ENCODE measurements at places on chromosomes 3 and 15.

DNA sequence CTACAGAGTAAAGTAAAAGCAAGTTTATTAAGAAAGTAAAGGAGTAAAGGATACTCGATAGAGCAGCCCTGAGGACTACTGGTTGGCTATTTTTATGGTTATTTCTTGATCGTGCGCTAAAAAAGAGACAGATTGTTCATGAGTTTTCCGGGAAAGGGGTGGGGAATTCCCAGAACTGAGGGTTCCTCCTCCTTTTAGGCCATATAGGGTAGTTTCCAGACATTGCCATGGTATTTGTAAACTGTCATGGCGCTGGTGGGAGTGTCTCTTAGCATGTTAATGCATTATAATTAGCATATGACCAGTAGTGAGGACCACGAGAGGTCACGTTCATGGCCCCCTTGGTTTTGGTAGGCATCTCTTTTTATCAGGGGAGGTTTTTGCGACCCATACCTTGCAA lies 213.1 kb downstream of the OSBPL10 start:
- DNase-seq, result no peak

GRCh38 chr3:181987736-181988135 lies 276.0 kb downstream of the SOX2 start:
- no peak for DNase-seq

DNA sequence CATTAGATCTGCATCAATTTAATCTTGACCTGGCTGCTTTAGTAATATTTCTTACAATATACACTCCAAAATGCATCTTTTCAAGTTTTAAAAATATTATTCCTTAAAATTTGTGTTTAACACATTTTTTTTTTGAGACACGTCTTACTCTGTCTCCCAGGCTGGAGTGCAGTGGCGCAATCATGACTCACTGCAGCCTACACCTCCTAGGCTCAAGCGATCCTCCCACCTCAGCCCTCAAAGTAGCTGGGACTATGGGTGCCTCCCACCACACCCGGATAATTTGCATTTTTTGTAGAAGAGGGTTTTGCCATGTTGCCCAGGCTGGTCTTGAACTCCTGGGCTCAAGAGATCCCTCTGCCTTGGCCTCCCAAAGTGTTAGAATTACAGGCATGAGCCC lies 73.6 kb downstream of the ETV5 start:
- DNase-seq, result no peak

GRCh38 chr15:32643907-32644445 lies 2.5 kb downstream of the SCG5 start:
- DNase-seq, result no peak

DNA sequence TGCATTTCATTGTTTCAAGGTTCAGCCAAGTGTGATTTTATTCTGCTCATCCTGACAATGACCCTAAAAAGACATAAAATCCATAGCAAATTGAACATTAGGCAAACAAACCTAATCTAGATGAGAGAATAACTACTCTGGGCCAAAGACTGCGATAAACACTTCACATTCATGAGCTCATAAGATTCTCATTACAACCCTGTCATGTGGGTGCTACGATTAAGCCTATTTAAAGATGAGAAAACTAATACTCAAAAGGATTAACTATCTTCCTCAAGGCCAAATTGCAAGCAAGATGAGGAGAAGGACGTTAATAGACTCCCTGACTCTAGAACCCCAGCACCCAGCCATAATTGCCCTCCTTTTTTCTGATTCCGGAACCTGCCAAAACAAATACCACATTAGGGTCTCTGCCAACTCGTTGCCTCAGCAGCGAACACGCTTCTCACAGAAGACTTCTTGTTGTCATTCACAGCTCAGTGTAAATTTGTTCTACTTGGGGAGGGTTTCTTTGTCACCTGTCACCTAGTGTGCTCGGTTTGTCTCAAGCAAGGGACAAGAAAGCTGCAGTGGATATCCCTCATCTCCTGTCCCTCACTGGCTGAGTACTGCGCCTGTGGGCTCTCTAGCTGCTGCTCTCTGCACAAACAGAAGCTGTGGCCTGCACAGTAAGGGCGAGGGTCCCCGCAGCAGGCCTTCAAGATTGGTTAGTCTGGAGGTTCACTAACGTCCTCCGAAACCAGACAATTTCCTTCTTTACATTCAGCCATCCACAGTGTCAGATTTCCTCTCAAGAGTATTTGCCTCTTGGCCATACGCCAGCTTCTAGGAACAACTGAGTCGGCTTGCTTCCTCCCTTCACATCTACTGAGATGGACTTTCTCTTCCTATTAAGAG lies 200.0 kb upstream of the UBE2E2 start:
- DNase-seq, result no peak

- DNase-seq, result no peak
These were observed 5.6 kb upstream of the FEM1B start for GRCh38 chr15:68271854-68272471.

DNA sequence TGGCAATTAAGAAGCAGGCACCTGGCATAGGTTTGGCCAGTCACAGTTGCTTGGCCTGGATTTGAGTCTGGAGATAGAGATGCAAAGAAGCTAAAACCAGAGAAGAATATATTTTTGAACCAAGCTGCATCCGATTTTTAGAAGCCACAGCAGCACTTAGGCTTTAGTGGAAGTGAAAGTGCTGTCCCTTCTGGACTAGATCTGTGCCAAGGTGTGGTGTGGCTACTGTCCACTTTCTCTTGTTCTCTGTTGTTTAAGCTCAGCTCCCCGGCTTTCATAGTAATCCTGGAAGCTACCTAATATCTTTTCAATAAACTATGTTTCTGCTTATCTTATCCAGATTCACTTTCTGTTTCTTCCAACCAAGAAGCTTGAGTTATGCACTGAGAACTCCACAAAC lies 183.4 kb upstream of the THRB start:
- DNase-seq, result no peak

DNA sequence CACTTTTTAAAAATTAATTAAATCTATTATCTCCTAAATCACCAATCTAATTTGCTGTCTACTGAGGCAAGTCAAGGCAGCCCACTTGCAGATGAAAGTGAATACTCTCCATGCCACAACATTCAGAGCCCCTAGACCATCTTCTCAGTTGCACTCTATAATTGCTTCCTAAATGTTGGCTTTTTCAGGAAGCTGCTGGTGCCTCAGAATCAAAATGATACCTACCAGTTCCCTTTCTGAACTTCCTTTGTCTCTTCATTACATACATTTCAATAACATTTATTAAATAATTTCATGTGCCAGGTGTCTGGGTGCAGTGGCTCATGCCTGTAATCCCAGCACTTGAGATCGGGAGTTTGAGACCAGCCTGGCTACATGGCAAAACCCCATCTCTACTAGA lies 124.1 kb downstream of the SERPINI1 start:
- no peak for DNase-seq

DNA sequence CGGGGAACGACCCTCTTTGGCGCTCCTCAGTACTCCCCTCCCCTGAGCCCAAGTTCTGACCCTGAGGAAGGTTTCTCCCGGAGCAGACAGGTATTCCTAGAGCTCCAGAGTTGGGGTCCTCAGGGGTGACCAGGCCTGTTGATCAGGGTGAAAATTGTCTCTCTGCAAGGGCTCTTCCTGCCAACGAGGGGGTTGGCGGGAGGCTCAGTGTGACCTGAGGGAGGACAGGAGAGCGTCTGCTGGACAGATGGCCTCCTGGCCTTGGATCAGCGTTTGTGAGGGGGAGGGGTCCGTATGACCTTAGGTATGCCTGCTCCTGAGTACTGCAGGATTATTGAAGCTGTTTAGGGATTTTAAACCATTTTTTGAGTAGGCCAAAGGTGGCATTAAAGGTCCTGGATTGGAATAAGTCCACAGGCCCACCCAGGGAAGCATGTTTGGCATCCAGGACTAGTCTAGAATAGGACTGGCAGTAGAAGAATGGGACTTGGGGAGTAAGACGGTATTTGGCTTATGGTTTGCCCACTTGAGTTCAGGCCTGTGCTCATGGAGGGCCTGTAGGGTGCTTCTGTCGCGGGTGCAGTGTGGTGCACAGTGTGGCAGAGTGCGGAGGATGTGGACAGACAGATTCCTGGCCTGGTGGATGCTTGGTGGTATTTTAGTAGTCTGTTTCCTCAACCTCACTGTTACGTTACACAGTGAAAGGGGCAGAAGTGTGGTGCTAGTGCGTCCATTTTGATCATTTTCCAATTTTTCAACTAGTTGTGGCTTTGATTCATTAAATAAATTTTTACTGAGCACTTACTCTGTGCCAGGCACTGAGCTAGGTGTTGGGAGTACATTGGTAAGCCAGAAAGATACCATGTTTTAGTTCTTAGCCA lies 959 bp downstream of the ZNF592 start:
- DNase-seq, result peak; percentile 10

DNA sequence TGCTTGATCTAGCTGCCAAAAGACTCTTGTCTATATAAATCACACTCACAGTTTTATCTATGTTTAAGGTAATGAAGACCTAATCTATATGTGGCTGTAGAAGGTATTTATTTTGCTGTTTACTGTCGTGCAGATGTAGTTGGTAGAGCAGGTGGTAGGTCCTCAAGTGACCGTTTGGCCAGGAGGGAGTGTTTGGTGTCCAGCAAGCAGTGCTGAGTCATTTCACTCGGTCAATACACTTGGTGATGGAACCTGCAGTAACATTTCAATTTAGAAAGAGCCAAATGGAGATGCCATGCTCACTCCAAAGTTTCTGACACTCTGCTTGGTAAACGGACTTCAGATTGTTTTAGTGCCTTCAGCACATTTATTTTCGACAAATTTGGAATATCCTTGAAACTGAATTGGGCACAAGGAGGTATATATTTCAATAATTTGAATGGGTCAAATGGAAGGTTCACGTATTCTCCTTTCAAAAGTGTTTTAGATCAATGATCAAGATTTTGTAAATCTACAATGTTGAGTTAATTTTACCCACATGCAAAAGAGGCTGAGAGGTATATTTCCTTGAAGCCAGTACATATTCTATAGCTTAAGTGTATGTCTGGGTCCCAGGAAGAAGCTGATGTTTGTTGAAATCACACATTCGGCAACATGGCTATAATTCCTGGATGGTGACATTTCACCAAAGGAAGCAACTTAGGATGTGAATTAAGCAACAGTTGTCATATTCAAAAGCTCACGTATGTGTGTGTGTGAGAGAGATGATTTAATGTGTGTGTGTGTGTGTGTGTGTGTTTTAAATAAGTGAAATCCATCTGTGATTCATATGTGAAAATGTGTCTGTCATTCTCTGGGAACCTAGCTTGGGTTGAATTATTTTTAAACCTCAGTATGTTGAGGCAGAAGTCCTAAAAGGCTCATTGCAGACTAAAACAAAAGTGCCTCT lies 7.7 kb upstream of the CX3CR1 start:
- no peak for DNase-seq

DNA sequence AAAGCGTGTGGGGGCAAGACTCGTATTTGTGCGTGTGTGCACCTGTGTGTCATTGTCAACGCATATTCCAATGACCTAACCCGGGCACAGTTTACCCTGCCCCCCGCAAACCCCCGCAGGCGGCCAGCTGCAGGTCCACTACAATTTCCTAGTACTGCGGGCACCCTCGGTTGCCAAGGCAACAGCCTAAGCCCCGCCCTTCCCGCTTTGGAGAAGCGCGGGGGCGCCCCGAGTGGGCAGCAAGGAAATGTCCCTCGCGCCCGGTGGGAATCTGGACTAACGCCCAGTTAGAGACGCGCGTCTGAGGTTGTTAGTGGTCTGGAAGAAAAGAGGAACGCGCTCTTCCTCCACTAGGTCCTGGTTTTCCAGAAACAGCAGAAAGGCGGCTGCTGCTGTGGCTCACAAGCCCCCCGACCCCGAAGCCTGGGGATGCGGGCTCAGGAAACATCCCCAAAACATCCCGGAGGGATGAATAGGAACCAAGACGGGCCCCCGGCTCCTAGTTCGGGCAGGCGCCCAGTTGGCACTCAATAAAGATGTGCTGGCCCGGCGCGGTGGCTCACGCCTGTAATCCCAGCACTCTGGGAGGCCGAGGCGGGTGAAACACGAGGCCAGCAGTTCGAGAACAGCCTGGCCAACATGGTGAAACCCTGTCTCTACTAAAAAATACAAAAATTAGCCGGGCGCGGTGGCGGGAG lies 1.1 kb downstream of the ABHD14A start:
- DNase-seq, result peak; percentile 16

DNA sequence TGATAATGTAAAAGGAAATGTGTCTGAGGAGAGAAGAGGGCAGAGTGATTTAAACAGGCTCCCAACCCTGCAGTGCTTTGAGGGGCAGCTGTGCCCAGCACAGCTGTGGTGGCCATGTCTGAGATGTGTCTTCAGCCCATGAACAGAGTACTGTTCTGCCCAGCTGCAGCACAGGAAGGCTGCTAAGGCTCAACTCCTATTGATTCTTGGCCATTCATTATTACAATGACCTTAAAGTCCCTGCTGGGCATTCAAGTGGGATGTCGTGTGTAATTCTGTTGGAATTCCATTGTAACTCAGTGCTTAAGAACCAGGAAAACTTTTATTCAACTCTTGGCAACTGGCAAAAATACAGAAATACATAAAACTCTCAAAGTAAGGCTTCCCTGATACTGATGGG lies 229.3 kb downstream of the MCTP2 start:
- no peak for DNase-seq

GRCh38 chr3:46277476-46277875 lies 35.2 kb downstream of the CCR3 start:
- DNase-seq, result no peak

GRCh38 chr3:130843441-130843840 lies 50.4 kb upstream of the ATP2C1 start:
- no peak for DNase-seq

DNA sequence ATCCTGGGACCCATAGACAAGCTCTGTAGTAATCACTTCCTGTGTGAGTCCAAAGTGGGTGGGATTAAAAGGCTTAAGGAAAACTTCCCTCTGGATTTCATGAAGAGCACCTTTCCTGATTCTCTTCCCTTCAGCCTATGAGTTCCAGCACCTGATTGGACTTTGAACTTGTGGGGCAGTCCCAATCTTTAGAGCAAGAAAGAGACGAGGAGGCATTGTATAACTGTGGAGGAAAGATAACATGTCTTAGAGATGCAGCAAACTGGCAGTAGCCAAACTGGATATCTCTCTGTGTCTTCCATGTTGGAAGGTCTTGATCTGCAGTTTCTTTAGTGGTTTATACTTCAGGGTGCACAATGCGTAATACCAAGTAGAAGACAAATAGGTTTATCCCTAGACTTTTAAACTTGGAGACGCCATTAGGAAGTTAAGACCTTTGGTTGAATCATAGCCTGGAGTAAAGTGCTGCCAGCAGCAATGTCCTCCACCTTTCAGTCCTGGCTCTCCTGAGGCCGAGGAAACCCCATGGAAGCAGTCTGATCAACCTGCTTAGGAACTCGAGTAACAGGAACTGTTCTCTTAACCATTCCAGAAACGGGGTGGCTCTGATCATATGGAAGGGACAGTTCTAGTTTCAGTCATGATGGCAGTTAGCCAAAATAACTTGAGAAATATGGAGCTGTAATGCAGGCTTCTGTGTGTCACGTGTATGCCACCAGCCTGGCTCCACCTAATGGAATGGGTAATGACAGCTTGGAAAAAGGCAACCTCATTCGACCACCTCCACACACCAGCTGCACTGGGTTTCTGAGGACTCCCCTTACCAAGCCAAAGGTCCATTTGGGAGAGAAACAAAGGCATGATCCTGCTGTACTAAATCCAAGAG lies 4.7 kb downstream of the EIF1B start:
- no peak for DNase-seq

- no peak for DNase-seq
These were observed 87.9 kb downstream of the GMNC start for GRCh38 chr3:190774633-190775032.

- no peak for DNase-seq
These were observed 353.1 kb upstream of the ALCAM start for GRCh38 chr3:105013657-105014056.

GRCh38 chr15:66654739-66655375 lies 47.2 kb upstream of the SMAD6 start:
- DNase-seq, result no peak

- DNase-seq, result no peak
These were observed 78.7 kb downstream of the SLC9A9 start for GRCh38 chr3:143769616-143770015.

- DNase-seq, result no peak
These were observed 115.7 kb upstream of the TSPAN3 start for GRCh38 chr15:77186594-77187011.

All from activated gamma-delta T cell (primary cell).